Activated CD4-positive, alpha-beta T cell treated with anti-CD3 and anti-CD28 coated beads, Interleukin-2, amount 50 U/mL, for 1 hour (primary cell): ENCODE measurements at places on chromosomes 1 and 21.

- no peak for DNase-seq
Observed at GRCh38 chr1:216032961-216033614, 390.2 kb downstream of the USH2A start.

DNA sequence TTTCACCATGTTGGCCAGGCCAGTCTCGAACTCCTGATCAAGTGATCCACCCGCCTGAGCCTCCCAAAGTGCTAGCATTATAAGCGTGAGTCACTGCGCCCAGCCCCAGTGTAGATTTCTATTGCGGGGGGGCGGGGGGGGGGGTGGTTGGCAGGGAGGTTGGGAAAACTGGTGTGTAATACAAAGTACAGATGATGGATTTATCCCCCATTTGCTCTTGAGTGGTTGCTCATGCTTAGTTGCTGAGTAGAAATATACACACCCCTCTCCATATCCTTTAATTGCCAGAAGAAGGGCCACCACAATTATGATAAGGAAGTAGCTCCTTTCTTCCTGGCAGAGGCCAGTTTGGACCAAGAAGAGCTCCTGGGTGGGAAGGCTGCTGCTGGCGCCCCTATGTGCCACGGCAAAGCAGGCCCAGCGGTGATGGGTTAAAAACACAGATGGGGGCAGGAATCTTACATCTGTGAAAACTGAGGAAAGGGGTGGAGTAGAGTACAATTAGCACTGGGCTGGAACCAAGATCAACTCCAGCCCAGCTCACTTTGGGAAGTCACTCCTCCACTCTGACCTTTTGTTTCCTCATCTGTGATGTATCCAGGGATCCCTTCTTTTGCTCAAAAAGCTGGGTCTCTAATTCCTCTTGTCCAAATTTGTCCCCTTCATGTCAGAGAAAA lies 55.2 kb downstream of the MRPL37 start:
- no peak for DNase-seq

- DNase-seq, result no peak
Observed at GRCh38 chr1:47756411-47756810, 240.8 kb downstream of the TRABD2B start.

- DNase-seq, result no peak
Observed at GRCh38 chr1:184387069-184387475, 243 bp downstream of the C1orf21 start.

GRCh38 chr1:41700581-41700980 lies 216.1 kb upstream of the EDN2 start:
- no peak for DNase-seq

- DNase-seq, result no peak
Observed at GRCh38 chr1:72650843-72651435, 368.6 kb upstream of the NEGR1 start.

DNA sequence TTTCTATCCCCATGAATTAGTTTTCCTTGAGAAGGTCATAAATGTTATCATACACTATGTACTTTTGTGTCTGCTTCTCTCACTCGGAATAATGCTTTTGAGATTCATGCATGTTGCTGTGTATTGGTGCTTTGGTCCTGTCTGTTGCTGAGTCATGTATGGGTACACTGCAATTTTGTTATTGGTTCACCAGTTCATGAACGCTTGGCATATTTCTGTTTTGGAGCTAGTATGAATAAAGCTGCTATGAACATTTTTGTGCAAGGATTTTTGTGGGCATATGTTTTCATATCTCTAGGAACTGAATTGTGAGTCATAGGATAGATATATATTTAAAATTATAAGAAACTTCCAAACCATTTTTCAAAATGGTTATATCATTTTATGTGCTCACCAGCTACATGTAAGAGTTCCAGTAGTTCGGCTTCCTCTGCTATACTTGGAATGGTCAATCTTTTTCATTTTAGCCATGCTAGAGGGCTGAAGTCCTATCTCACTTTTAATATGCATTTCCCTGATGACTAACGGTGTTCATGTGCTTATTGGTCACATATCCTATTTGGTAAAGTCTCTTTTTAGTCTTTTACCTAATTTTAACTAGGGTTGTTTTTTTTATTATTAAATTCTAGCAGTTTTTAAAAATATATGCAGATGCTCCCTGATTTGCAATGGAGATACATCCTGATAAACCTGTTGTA lies 38.2 kb downstream of the ETS2 start:
- DNase-seq, result no peak

- no peak for DNase-seq
Observed at GRCh38 chr21:17438635-17439034, 74.2 kb upstream of the CXADR start.

GRCh38 chr1:102891868-102892625 lies 216.3 kb downstream of the COL11A1 start:
- no peak for DNase-seq

GRCh38 chr1:231878737-231879136 lies 252.1 kb downstream of the DISC1 start:
- DNase-seq, result no peak

- no peak for DNase-seq
Observed at GRCh38 chr21:22235866-22236590, 1237.8 kb downstream of the NCAM2 start.

- no peak for DNase-seq
Observed at GRCh38 chr1:94143173-94143808, 22.3 kb upstream of the ABCA4 start.

DNA sequence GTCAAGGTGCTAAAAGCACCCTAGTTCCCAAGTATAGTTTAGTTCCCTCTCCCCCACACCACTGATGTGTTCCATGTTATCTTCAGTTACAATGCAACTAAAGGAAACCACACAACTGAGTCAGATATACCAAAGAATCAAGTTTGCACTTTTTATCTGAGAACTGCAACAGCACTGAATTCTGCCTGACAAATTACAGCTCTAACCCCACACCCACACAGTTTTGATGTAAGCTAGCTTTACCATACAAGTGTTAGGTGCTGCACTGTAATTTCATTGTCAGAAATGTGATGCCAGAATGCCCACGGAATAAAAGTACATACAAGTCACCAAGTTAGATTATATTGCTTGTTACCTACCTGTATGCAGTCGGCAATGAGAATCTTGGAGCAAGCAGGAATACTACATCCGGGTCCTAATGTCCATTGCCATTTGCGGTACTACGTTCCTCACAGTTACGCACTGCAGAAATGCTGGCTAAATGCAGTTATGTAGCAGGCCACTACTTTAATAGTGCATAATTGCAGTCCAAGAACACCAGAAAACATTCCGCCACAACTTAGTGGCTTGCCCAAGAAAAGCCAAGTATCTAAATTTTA lies 12.1 kb downstream of the SFPQ start:
- no peak for DNase-seq

DNA sequence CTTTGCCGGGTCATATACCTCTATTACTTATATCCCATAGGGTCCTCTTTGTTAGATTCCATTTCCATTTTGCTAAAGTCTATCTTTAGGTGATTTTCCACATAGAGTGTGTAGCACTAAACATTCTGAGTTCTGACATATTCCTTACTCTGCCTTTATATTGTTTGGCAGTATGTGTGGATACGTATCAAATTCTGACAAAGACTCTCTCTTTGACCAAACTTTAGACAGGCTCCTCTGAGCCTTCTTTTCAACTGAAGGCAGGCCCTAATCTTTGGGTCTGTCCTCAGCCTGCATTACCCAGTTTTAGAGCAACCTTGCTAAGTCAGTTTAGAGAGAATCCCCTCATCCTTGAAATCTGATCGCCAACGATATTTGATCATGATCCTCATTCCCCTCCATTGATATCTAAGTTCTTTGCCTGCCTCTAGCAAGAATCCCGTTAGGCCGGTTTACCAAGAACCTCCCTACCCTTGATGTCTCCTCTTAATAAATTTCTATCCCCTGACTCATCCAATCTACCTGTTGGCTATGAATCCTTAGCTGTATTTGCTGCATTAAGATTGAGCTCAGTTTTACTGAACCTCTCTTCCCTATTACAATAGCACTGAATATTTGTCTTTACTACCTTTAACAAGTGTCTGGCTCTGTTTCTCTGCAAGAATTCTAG lies 10.4 kb upstream of the PPT1 start:
- DNase-seq, result no peak

DNA sequence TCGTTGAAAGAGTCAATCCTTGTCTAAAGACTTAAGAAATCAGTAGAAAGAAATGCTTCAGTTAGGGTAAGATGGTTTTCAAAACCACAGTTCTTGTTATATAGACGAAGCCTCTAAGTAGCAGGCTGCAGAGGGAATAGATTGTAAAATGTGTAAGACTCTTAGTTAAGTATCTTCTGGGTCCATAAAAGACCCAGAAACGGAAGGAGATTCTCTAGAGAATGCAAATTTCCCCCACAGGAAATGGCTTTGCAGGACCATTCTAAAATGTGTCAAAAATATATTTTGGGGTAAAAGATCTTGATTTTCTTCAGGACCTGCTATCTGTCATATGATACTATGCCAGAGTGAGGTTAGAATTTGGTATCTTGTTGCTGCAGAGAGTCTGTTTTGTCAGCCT lies 13.4 kb downstream of the OR2T1 start:
- DNase-seq, result no peak

DNA sequence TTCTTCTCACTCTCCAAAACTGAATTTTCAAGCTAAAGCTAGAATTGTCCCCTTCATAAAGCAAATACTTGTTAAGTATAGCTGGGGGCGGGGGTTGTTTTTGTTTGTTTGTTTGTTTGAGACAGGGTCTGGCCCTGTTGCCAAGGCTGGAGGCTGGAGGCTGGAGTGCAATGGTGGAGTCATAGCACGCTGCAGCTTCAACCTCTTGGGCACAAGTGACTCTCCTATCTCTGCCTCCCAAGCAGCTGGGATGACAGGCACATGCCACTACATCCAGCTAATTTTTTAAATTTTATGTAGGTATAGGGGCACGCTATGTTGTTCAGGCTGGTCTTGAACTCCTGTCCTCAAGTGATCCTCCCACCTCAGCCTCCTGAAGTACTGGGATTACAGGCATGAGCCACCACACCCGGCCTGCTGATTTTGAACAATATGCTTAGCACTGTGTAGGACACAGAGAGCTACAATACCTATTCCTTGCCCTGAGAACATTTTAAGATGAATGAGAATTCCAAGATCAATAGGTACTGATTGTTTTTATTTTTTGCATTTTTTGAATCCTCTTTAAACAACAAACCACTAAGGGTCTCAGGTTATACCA lies 42.2 kb downstream of the PCNX2 start:
- no peak for DNase-seq
